NCI-H1092 (cell line): ENCODE measurements at places on chromosomes 3 and 15.

DNA sequence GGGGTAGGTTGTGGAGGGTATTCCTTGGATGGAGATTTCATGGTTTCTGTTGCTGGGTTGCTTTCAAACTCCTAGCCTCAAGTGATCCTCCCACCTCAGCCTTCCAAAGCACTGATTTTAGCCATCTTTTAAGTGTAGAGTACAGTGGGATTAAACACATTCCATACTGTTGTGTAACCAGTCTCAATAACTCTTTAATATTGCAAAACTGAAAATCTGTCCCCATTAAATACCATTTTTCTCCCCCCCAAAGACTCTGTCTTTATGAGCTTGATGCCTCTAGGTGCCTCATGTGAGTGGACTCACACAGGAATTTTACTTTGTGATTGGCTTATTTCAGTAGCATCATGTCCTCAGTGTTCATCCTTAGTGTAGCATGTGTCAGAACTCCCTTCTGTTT lies 74.7 kb upstream of the ATP10A start:
- DNase-seq: no peak

DNA sequence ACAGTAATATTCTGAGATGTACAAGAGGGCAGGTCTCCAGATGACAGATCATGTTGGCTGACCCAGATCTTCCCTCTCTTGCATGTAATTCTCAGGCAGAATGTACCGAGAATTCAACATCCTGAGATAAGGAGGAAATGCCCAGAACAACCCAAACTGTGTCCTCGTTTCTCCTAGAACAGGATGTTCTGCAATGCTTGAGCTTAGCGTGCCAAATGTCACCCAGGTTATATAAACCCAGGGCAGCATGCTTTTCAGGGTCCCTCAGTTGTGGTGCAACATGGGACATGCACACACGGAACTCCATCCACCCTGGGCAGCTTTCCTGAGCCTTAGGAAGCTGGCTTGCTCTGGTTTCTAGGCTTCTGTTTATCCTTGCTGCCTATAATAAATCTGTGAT lies 102.1 kb upstream of the CMC1 start:
- no peak for DNase-seq

GRCh38 chr3:46731795-46732194 lies 14.1 kb upstream of the PRSS50 start:
- DNase-seq: no peak

DNA sequence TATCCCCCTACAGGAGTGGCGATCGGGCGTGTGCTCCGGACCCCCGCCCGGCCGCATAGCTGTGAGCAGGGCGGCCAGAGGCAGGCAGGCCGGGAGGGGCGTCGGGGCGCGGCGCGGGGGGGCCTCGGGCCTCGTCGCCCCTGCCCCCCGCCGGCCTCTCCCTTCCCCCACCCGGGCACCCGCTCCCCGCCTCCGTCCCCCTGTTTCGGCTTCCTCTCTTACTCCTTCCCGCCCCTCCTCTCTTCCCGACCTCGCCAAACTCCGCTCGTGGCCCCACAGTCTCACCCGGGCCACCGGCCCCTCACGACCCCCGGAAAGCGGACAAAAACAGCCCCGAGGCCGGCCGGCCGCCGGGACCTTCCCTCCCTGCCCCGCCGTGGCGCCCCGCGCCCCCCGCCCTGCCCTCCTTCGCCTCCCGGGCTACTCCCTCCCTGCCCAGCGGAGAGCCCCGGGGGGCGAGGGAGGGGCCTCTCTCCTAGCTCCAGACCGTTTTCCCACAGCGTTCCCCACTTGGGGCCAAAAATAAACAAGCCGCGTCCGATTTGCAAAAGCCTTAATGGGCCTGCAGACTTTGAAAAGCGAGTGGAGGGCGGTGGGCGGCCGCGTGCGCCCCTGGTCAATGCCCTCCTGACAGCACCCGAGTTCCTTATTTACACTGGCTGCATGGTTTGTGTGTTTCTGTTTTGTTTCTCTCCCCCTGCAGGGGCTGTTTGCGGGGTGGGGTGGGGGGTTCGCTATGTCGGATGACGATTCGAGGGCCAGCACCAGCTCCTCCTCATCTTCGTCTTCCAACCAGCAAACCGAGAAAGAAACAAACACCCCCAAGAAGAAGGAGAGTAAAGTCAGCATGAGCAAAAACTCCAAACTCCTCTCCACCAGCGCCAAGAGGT lies 1.0 kb downstream of the UBE2E1 start:
- DNase-seq: no peak

- DNase-seq: no peak
Measured at GRCh38 chr3:172968646-172969045, 172.4 kb downstream of the SPATA16 start.

- DNase-seq: no peak
Measured at GRCh38 chr3:5298453-5298852, 110.9 kb downstream of the EDEM1 start.

GRCh38 chr3:193826159-193826795 lies 233.3 kb downstream of the OPA1 start:
- DNase-seq: no peak

GRCh38 chr3:26260139-26260538 lies 362.4 kb upstream of the LRRC3B start:
- no peak for DNase-seq
